HCT116 (cell line): ENCODE measurements at places on chromosomes 6 and 20.
A peak's percentile ranks its signal among the peaks of the same experiment; 100 is the strongest.

GRCh38 chr6:118334634-118335033 is 213.5 kb upstream of the PLN start:
- no peaks in the 10 kb centered on the region for H3K36me3 ChIP-seq
- no peak for DNase-seq
- H3K27me3 ChIP-seq, result no peaks in the 10 kb centered on the region
- no peaks in the 10 kb centered on the region for H3K4me1 ChIP-seq

GRCh38 chr6:14791526-14791925 is 454.3 kb upstream of the JARID2 start:
- H3K27me3 ChIP-seq, result no peaks in the 10 kb centered on the region
- DNase-seq, result no peak
- H3K27ac ChIP-seq, result no peak overlapping the region
- no peaks in the 10 kb centered on the region for H3K4me1 ChIP-seq

GRCh38 chr20:32357375-32357868 is 709 bp upstream of the ASXL1 start:
- peak overlapping the region; percentile 92 for H3K27ac ChIP-seq
- peaks cover 39% of the 10 kb centered on the region for H3K4me1 ChIP-seq
- DNase-seq, result peak; percentile 15
- no peaks in the 10 kb centered on the region for H3K27me3 ChIP-seq
- peak overlapping the region; percentile 88 for H3K4me3 ChIP-seq

DNA sequence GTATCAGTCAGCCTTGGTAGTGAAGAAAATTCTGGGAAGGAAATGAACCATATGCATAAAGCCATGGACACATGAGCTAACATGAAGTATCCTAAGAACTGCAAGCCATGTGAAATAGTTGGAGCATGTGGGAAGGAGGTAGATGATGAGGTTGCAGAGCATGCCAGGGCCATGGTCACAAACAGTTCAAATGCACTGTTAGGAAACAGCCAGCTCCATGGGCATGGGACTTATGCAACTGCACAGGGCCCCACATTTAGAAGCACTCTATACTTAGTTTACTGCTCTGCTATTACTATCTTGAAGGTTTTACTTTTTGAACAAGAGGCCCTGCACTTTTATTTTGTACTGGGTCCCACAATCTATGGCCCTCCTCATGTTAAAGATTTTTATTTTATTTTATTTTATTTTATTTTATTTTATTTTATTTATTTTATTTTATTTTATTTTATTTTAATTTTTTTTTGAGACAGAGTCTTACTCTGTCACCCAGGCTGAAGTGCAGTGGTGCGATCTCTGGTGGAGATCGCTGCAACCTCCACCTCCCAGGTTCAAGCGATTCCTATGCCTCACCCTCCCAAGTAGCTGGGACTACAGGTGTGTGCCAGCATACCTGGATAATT is 169.1 kb downstream of the IBTK start:
- no peak for DNase-seq
- no peaks in the 10 kb centered on the region for H3K27me3 ChIP-seq
- H3K4me3 ChIP-seq, result no peak overlapping the region
- no peaks in the 10 kb centered on the region for H3K36me3 ChIP-seq
- no peak overlapping the region for H3K27ac ChIP-seq

GRCh38 chr6:125981571-125982185 is 4.7 kb upstream of the TRMT11 start:
- peaks cover 16% of the 10 kb centered on the region; the same call in 1 of the 2 replicates for H3K4me1 ChIP-seq
- no peaks in the 10 kb centered on the region for H3K27me3 ChIP-seq
- no peaks in the 10 kb centered on the region for H3K36me3 ChIP-seq
- H3K4me3 ChIP-seq, result no peak overlapping the region
- DNase-seq, result no peak

DNA sequence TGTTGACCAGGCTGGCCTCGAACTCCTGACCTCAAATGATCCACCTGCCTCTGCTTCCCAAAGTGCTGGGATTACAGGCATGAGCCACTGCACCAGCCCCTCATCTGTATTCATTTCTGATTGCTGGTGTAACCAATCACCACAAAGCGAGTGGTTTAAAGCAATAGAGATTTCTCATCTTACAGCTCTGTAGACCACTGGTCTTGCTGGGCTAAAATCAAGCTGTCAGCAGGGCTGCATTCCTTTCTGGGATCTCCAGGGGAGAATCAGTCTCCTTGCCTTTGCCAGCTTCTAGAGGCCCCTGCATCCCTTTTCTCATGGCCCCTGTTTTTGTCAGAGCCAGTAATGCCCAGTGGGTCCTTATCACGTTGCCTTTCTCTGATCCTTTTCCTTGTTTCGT is 49.9 kb upstream of the PMEPA1 start:
- DNase-seq, result no peak
- H3K27ac ChIP-seq, result no peak overlapping the region
- H3K4me1 ChIP-seq, result no peaks in the 10 kb centered on the region
- H3K36me3 ChIP-seq, result no peaks in the 10 kb centered on the region
- no peak overlapping the region for H3K4me3 ChIP-seq

DNA sequence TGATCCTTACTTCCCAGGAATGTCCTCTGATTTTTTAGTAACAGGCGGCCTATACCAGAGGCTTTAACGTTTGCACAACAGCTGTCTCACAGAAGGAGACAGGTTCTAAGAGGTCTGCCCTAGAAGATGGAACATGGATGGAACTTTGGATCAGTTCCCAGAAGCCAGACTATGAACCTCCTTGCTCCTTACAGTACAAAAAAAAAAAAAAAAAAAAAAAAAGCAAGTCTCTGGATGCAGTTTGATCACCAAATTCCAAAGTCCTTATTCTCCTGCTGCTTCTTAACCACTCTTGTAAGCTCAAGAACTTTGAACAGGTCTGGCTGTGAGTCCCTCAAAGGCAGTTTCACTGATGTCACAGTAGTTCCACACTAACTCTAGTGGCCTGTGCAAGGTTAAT is 2.0 kb upstream of the TRMT11 start:
- no peaks in the 10 kb centered on the region for H3K27me3 ChIP-seq
- DNase-seq, result no peak
- no peak overlapping the region for H3K4me3 ChIP-seq
- H3K36me3 ChIP-seq, result no peaks in the 10 kb centered on the region
- H3K27ac ChIP-seq, result no peak overlapping the region

DNA sequence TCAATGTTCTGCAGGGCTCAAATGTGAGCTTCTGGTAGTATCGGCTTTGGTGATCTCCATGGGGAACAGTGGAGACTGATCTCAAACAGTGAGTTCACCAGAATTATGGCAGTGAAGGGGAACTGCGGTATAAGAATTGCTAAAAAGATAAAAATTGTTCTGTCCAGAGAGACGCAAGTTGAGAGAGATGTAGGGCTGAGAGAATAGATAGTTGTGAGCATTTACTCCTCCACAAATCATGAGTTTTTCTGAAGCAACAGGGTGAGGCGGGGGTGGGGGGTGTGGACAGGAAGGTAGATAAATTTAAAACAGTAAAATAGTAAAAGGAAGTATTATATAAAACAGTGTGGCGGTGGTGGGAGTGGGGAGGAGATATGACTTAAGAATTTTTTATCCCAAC is 98.6 kb upstream of the NEDD9 start:
- no peaks in the 10 kb centered on the region for H3K27me3 ChIP-seq
- H3K4me1 ChIP-seq, result no peaks in the 10 kb centered on the region
- H3K4me3 ChIP-seq, result no peak overlapping the region
- H3K27ac ChIP-seq, result no peak overlapping the region
- no peaks in the 10 kb centered on the region for H3K36me3 ChIP-seq

GRCh38 chr6:85429346-85429745 is 20.5 kb upstream of the NT5E start:
- no peak for DNase-seq
- H3K27ac ChIP-seq, result no peak overlapping the region
- no peak overlapping the region for H3K4me3 ChIP-seq
- H3K4me1 ChIP-seq, result no peaks in the 10 kb centered on the region
- no peaks in the 10 kb centered on the region for H3K27me3 ChIP-seq

GRCh38 chr6:75171567-75171966 is 34.3 kb downstream of the COL12A1 start:
- H3K27ac ChIP-seq, result no peak overlapping the region
- H3K4me3 ChIP-seq, result no peak overlapping the region
- DNase-seq, result no peak

DNA sequence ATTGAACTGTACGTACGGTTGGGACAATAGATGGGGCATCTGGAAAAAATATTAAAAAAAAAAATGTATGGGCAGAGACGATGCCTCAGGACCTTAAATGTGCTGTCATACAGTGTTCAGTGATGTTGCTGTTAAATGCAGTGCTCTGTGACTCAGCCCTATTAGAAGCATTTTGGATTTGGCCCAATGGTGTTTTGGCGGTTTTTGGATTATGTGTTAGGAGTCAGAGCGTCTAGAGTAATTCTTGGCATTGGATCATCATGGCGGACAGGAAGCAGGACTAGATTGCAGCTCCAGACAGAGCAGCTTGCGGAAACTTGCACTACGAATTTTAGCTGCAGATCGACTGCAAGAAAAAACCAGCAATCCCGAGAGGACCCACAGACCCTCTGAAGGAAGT is 280.0 kb downstream of the SOX4 start:
- no peak overlapping the region for H3K4me3 ChIP-seq
- H3K27me3 ChIP-seq, result no peaks in the 10 kb centered on the region
- DNase-seq, result no peak
- H3K36me3 ChIP-seq, result no peaks in the 10 kb centered on the region

GRCh38 chr20:55888685-55889084 is 116.6 kb downstream of the CBLN4 start:
- H3K4me1 ChIP-seq, result no peaks in the 10 kb centered on the region
- no peaks in the 10 kb centered on the region for H3K27me3 ChIP-seq
- H3K27ac ChIP-seq, result no peak overlapping the region
- DNase-seq, result no peak

DNA sequence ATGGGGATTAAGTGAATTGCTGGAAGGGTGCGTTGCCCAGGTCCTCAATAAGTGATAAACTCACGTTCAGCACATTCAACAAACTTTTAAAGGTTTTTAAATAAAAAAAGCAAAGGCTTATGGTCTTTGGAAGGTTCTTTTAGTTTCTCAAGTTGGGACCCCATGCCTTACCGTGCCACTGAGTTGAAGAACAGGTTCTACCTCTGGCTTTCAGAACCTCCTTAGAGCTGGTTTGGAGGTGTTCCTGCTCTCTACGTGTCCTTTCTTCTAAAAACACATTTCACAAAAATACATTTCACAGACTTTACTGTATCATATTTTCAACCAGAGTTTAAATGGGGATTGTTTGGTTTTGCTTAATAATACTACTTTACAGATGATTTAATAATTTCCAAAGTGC is 29.0 kb downstream of the ARID1B start:
- H3K4me3 ChIP-seq, result no peak overlapping the region
- no peak for DNase-seq
- no peaks in the 10 kb centered on the region for H3K4me1 ChIP-seq
- H3K27ac ChIP-seq, result no peak overlapping the region

GRCh38 chr6:76684875-76685274 is 612.4 kb upstream of the IMPG1 start:
- H3K4me3 ChIP-seq, result no peak overlapping the region
- H3K36me3 ChIP-seq, result no peaks in the 10 kb centered on the region
- H3K4me1 ChIP-seq, result no peaks in the 10 kb centered on the region
- H3K27ac ChIP-seq, result no peak overlapping the region
- DNase-seq, result no peak
- H3K27me3 ChIP-seq, result no peaks in the 10 kb centered on the region

GRCh38 chr6:129894921-129895320 is 33.8 kb upstream of the TMEM244 start:
- no peak overlapping the region for H3K27ac ChIP-seq
- no peak for DNase-seq
- H3K36me3 ChIP-seq, result no peaks in the 10 kb centered on the region
- H3K4me1 ChIP-seq, result peaks cover 11% of the 10 kb centered on the region
- no peaks in the 10 kb centered on the region for H3K27me3 ChIP-seq
- no peak overlapping the region for H3K4me3 ChIP-seq

DNA sequence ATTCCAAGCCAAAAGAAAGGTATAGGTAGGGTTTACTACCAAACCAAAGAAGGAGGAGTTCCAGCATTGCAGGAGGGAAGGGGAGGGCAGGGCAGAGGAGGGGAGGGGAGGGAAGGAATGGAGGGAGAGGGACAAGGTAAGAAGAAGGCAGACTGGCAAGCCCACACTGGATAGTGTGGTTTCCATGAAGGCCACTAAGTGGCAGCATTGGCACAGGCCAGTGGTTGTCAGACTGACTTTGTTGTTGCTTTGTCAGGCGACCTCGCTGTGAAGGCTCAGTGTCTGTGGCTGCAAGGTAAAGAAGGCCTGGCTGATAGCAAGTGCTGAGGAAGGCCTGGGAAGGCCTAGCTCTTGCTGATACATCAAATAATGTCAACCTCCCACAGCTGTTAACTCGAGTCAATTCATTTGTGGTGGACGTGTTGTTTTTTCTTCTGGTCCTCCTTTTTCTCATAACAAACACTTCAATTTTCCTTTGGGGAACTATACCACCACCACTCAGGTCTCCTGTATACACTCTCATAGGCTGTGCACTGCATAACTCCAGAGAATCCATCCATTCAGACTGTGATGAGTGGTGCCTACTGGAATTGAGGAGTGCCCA is 7.7 kb upstream of the ZNF334 start:
- peak; percentile 44 for DNase-seq
- H3K36me3 ChIP-seq, result no peaks in the 10 kb centered on the region
- H3K4me1 ChIP-seq, result no peaks in the 10 kb centered on the region
- peaks cover 6% of the 10 kb centered on the region for H3K27me3 ChIP-seq

DNA sequence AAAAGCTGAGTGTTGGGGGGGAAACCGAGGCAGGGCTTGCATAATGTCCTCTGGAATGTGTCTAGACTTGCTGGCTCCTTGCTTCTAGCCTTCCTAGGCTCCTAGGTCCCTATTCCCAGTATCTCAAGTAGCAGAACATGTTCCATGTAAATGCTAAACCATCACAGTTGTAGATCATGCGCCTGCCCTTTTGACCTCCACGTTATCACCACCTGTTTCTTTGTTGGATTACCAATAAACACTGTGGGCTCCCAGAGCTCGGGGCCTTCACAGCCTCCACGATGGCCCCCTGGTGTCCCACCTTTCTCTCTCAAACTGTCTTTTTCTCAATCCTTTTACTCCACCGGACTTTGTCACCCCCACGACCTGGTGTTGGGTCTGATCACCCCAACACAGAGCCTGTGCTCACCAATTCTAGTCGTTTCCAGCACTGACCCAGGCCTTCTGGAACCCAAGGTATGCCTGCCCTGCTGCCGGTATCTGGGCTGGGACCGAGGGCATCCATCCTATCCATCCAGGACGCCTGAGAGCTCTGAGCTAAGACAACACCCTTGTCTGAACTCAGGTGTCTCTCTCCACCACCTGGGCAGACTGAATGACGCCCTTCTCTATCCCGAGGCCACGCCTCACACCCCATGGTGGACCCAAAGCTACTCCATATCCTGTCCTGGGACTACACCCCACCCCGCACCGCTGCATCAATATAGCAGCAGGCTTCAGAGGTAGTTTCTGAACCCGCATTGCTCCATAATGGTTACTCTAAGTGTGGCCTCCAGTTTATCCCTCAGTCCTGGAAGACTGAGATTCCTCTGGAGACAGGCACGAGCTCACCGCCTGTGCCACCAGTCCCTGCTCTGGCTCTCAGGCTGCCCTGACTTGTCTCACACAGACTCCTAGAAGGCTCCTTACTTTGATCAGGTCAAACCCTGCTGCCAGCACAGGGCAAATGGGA is 9.3 kb upstream of the PRR18 start:
- no peaks in the 10 kb centered on the region for H3K27me3 ChIP-seq
- no peaks in the 10 kb centered on the region for H3K36me3 ChIP-seq
- no peak overlapping the region for H3K4me3 ChIP-seq
- H3K4me1 ChIP-seq, result peaks cover 26% of the 10 kb centered on the region
- DNase-seq, result no peak
- no peak overlapping the region for H3K27ac ChIP-seq
